ENCODE measurements at places on chromosomes 2 and 18.

DNA sequence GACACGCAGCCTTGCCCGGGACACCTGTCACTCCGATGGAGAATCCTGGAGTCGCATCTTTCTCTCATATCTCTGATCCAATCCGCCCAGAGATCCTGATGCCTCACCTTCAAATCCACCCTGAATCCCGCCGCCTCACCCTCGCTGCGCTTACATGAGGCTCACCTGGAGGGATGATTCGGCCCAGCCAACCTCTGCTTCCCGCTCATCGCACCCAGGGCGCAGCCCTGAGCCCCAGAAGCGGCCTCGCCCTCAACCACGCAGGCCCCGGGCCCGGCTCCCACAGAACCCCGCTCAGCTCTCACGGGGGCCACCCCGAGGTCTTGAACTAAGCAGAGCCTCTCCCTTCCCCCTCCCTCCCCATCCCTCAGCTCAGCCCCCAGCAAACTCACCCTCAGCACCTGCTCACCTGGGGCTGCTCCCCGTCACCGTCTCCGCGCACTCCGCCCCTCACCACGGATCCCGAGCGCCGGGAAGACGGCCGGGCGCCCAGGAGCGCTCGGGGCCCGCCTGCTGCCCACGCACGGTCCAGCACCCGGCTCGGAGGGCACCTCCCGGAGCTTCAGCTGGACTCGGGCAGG lies 160.0 kb downstream of the NDUFA10 start:
- no peak for DNase-seq

- DNase-seq = no peak
These were observed 235.3 kb upstream of the PXDN start for GRCh38 chr2:1979569-1979968.

DNA sequence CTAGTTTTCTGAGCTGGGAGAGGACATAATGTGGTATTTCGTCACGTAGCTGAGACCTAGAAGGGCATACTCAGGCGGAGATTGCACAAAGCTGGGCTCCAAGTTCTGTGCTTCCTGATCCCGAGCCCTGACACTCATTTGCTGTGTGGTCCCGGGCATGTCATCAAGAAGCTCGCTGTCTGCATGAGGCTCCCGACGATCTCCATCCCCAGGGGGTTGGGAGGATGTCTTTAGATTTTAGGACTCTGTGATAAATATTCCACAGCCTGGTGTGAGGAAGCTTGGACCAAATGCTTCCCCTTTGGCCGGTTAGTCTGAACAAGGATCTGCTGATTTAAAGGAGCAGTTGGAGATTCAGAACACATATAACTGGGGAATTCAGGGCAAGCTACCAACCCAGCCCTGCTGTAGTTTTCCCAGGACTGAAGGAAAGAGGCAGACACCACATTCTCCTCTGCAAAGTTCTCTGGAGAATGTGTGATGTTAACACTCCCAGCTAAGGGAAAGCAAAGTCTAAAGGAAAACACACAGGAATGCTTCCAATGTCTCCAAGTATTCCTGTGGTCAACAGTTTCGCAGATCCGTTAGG lies 2.3 kb downstream of the KCNE4 start:
- no peak for DNase-seq

DNA sequence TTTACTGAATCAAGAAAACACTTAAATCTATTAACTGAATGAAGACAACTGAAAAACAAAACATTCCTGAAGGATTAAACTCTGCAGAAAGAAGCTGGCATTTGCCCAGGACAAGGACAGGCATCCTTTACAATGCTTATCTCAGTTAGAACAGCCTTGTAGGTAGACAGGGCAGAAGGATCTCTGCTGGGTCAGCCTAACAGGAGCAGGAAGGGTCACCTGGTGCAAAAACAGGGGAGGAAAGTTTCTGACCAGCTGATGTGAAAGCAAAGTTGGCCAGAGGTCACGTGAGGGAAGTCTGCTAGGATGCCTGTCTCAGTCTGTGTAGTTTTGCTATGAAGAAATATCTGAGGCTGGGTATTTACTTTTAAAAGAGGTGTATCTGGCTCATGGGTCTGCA lies 348.6 kb downstream of the ANAPC1 start:
- DNase-seq = no peak

DNA sequence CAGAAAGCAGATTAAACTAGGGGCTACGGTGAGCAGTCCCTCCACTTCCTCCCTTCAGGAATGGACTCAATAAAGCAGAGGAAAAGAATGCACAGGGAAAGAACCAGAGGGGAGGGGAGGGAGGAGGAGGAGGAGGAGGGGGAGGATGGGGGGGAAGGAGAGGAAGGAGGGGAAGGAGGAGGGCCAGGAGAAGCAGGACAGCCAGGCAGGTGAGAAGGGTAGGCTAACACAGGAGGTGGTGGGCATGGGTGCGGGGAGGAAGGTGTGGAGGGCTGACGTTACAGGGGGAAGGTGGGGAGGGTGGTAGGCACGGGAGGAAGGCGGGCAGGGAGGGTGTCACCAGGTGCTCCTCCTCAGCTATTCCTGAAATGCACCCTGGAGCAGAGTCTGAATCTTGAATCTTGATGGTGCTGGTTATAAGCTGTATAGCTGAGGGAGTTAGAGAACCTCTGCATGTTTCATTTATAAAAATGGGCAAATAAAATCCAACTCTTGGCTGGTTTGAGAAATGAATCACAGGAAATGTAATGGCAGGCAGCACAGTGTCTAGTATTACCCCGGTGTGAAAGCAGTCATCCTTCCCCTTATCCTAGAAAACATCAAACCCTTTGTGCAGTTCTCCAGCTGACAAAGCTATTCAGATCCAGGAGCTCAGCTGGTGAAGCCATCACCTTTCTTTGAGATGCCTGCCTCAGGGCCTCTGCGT lies 3.4 kb downstream of the TMEM18 start:
- no peak for DNase-seq

GRCh38 chr2:40120026-40120425 lies 331.9 kb downstream of the SLC8A1 start:
- DNase-seq = no peak

- no peak for DNase-seq
These were observed 18.2 kb upstream of the ADAM17 start for GRCh38 chr2:9573840-9574239.

- DNase-seq = no peak
These were observed 49.7 kb downstream of the STK25 start for GRCh38 chr2:241458687-241459086.

DNA sequence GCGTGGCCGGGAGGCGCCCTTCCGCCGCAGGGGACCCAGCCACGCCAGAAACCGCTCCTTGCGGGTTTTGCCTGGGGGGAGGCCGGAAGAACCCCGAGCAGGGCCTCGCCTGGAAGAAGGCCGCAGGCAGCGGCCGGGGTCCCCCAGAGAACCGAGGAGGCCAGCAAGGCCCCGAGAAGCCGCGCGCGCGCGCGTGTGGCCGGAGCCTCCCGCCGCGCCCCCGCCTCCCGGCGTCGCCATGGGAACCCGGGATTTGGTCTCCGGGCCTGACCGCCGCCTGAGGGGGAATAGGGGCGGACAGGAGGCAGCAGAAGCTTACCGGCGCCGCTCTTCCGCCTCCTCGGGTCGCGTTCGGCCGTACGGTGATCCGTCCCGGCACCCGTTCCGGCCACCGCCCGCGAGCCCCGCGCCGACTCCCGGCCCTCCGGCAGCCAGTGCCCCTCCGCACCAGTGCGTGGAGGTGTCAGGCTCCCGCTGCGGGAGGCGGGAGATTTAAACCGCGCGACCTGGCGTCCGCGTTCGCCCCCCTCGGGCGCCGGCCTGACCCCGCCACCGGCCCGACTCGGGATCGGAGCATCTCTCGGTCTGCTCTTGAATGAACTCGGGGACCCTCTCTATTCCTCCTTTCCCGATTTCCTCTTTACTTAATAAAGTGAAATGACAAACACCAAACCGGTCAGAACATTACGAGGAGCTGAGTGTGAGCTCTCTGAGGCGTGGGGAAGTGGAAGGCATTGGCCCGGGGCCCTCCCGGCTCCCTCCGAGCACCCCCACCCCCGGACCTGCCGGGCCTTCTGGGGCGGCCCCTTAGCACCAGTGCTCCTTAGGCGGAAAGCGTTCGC lies at the start of gene ICA1L:
TSS of gene ICA1L (minus strand) at position 467 of the 842 bp plus-strand sequence. CDS start 42,757 bp downstream, outside the sequence.
- peak; percentile 79 for DNase-seq

- no peak for DNase-seq
These were observed 375.5 kb downstream of the PTH2R start for GRCh38 chr2:208782097-208782496.

DNA sequence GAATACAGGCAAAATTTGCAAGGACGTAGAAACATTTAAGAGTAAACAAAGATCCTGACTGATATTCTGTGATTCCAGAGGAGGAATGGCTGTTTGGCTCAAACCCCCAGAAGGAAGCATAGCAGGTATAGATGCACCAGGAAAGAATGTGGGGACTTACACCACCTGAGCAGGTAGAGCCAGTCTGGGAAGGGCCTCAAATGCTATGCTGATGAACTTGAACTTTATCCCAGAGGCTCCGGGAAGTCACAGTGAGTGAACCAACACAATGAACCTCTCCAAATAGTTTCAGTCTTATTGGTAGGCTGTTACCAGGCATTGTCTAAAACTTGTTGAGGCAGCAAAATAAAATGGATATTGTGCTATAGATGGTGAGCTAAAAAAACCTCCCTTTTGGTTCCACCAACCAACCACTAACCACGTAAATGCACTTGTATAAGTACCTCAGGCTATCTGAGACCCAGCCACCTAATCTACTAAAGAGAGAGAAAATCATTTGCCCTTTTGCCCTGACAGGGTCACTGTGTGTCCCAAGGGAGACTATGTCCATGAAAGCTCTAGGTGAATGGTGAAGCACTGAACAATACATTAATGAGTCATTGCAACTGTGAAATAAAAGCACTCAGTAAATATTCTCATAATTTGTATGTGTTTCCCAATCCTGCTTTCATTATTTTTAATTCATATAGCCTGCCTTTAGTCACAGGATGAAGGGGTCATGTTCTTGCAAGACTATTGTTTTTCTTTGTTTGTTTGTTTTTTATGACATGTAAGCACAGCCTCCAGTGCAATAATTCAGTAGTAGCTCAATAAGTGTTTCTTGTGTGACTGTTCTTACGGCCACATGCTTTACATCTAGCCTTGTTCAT lies 911.6 kb downstream of the EPHA4 start:
- DNase-seq = no peak

GRCh38 chr2:106288873-106289272 lies 94.8 kb upstream of the UXS1 start:
- DNase-seq = no peak

- no peak for DNase-seq
These were observed 77.5 kb downstream of the KLF7 start for GRCh38 chr2:207088276-207088675.

DNA sequence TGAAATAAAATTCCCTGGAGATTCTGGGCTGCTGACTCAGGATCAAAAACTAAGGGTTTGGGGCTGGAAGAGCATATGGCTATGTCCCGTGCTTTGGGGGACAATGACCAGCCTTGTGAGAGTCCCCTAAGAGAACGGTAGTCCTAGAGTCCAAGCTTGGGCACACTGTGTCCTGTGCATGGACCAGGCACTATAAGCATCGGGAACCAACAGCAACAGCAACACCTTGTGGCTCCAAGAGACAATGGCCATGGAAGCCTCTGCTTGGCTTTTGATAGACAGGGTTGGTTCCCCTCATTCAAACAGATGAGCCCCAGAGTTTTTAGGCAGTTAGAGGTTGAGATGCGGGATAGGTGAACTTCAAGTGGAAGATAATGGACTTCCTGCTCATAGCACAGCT lies 294.4 kb upstream of the CHAC2 start:
- no peak for DNase-seq

GRCh38 chr2:36371070-36371874 lies 15.7 kb downstream of the CRIM1 start:
- DNase-seq = no peak

DNA sequence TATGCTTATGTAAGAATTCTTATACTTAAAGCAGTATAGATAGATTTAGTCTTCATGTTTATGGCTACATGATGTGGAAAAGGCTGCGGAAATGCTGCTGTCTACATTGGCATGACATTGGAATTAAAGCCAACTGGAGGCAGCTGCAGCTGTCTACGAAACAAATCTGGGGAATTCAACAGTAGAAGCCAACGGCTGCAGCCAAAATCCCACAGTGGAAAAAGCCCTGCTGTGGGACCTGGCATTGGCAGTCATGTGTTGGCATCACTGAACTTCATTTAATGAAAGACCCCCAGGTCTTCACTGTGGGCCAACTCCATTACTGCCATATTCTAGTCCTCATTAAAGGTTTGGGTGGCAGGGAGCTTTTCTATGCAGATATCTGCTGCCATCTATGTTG lies 223.6 kb downstream of the SLC8A1 start:
- DNase-seq = no peak

DNA sequence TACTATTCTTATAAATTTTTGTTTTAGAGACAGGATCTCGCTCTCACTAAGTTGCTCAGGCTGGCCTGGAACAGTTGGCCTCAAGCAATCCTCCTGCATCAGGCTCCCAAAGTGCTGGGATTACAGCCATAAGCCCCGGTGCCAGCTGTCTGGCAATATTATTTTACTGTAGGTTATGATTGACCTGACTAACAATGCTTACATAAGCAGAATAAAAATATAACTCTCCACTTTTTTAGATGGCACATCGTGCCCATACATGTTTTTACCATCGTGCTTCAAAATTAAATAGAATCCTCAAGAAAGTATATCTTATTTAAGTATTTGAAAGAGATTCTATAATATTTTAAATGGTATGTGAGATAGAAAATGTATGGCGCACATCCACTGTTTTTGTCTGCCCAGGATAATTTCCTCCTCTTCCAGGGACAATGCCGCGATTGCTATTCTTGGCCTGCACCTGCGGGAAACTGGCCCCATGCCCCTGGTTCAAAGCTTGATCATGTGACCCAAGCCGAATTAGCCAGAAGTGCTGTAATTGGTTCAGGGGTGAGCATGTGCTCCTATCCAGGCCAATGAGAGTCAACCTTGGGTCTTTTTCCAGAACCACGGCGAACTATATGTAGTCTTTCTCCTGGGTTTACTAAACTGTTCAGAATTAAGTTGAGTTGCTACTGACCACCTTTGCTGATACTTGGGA lies 38.3 kb upstream of the GREB1L start:
- DNase-seq = no peak

DNA sequence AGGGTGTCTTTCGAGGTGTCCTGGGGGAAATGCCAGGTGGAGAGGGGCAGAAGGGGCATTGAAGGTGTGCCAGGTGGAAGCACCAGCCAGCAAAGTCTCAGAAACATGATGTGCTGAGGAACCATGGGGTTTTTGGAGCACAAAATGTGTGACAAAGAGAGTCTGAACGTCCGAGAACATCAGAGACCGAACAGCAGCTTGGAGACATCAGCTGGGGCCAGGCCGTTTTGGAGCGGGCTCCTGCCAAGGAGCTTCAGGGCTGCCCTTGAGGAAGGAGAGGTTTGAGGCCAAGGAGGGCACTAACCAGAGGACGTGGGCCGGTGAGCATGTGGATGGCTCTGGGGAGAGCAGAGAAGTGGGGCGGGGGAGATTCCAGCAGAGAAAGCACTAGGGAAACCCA lies 5.3 kb upstream of the MBP start:
- DNase-seq = no peak

GRCh38 chr18:34694591-34695165 lies 15.4 kb upstream of the DTNA start:
- DNase-seq = no peak

GRCh38 chr2:36801088-36801487 lies 104.6 kb downstream of the VIT start:
- no peak for DNase-seq

- no peak for DNase-seq
These were observed 86.7 kb downstream of the PLB1 start for GRCh38 chr2:28582595-28582994.
